ENCODE measurements at places on chromosomes 7 and 10.

DNA sequence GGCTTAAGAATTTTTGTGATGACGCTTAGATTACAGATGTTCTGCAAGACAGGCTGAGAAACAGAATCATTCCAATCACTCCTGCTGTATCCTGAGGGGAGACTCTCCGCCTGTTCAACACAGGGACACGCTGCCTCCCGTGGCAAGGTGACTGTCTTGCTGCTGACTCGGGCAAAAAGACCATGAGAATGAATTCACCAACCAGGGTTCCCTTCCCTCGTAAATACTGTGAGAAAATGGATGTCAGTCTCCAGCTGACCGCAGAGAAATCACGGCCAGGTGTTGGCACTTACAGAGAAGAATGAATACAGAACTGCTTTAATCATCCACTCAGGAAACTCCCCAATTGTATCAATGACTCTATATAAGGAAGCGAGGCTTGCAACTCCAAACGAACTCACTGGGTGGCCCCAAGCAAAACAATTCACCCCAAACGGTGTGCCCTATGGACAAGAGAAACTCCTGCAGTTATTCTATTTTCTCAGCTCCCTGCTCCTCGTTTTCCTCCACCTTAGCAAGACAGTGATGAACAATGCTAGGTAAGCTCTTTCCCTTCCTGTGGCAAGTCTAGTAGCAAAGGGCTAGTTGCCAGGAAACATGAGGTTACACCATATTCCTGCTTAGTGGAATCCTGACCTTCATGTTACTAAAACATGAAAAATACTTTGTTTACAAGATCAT lies 22.8 kb downstream of the GNA12 start:
- no peak for DNase-seq

DNA sequence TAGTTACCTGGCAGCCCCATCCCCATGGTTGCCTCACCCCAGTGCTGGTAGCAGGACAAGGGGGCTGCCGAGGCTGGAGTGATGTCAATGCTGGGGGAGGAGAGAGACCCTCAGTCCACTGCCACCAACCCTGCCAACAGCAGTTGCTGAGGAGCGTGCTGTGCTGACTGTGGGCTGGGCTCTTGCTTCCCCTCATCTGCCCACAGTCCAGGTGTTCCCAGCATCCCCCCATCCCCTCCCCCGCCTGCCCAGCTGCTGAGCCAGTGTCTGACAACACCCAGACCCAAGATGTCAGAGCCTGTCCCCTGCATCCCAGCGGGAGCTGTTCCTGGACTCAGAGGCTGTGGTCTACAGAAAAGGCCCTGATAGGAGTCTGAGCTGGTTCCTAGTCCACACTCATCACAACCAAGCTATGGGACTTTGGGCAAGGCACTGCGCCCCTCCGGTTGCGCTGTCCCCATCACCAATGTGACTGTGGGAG lies 14.6 kb upstream of the PSAP start:
- no peak for DNase-seq

- no peak for DNase-seq
These were observed 25.6 kb downstream of the TAS2R41 start for GRCh38 chr7:143503261-143503660.

DNA sequence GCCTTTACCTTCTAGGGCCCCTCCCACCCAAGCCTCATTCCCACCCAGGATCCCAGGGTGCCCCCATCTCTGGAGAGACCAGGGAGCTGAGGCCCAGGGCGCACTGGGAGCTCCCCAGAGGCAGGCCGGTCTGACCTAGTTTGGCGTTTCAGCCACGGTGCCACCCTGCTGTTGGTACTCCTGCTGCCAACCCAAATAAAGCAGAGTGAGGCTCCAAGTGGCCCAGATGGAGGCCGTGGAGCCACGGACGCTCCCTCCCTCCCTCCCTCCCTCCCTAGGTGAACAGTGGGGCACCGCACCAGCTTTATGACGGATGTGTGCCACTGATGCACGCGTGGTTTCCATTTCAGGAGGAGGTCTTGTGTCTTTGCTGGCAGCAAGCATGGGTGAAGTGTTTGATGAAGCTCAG lies 1.8 kb downstream of the INPP5A start:
- DNase-seq: no peak

DNA sequence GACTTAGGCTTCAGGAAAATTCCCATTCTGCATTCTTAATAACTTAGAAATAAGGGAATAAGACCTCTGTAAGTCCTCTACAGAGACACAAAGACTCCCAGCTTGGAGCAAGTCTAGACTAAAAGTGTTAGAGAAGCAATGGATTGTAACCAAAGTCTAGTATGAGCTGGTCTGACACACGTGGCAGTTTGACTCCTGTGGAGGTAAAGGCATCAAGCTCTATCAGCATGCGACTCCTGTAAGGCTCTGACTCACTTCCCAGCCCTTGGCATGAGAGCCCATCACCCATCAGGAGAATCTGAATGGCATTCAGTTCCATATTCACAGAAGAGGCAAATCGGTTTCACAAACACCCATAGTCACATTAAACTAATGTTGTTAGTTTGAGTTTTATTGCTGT lies 4.4 kb upstream of the VSTM4 start:
- no peak for DNase-seq

- no peak for DNase-seq
These were observed 47.2 kb downstream of the EXOC4 start for GRCh38 chr7:133300088-133300487.

GRCh38 chr10:25557136-25557535 lies 376.9 kb upstream of the MYO3A start:
- DNase-seq: no peak

DNA sequence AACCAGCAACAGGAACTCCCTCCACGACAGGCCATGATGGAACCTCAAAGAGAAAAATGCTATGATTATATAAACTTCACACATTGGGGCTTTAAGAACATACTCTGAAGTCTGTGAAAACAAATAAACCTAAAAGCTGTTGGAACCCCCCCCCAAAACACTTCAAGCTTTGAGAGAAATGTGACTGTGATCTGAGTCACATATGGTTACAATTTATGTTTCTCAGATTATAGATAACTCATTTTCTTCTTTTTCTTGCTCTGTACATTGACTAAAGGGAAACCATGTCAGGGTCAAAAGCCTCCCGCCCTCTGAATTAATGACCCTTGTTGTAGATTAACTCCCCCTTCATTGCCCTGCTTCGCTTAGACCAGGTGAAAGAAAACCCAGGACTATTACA lies 15.8 kb downstream of the VOPP1 start:
- DNase-seq: no peak

- no peak for DNase-seq
These were observed 86.0 kb upstream of the DIP2C start for GRCh38 chr10:775245-776075.

DNA sequence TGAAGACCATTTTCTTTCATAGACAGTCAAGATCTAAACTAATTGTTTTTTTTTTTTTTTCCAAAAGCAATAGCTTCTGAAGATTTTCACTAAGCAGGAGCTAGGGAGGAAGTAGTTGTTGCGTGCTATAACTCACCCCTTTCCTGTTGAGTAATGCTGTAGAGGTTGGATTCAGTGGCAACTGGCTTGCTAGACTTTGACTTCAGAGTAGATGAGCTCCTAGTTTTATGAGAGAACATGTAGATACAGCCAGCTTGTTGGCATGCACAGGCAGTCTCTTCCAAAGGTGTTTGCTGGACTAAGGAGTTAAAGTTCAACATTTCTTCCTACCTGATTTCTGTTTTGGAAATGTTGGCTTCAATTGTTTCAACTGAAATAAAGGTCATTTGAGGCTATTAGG lies 66.2 kb upstream of the MXI1 start:
- no peak for DNase-seq

DNA sequence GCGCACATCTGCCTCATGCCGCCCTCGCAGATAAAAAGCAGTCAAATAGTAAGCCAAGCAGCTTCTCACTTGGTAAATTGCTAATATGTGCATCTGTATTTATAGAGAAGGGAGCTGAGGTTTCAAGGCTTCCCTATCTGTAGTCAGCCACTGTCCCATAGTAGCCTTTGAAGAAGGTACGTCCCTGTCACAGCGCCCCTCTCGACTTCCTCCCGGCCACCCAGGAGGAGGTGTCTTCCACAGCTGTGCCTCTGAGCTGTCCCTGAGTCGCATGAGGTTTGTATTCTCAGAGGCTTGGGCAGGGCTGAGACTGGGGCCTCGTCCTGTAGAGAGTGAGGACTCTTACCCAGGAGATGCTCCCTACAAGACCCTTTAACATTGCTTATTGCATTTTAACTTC lies 49.0 kb downstream of the SPOCK2 start:
- no peak for DNase-seq

GRCh38 chr7:80505900-80506500 lies 5.9 kb downstream of the GNAT3 start:
- DNase-seq: no peak

- peak; percentile 35 for DNase-seq
These were observed 663 bp downstream of the HERPUD2 start for GRCh38 chr7:35694161-35694783.

Measured in anterior cingulate cortex (tissue), 58 donors.